ENCODE measurements at places on chromosomes 1 and 21. TPM values are rescaled to one million over a fixed set of nuclear protein-coding genes. Genes with fewer than 3 reads are reported as not detected.

Gene CHIA
- total RNA-seq = 0.20 TPM

Gene TBX19
- total RNA-seq = 1.9 TPM

Gene CHODL
- 11.8 TPM for total RNA-seq

Gene ZNF648
- 0.89 TPM for total RNA-seq
